ENCODE measurements at places on chromosomes 1 and 21. TPM values are rescaled to one million over a fixed set of nuclear protein-coding genes. Genes with fewer than 3 reads are reported as not detected.

DNA sequence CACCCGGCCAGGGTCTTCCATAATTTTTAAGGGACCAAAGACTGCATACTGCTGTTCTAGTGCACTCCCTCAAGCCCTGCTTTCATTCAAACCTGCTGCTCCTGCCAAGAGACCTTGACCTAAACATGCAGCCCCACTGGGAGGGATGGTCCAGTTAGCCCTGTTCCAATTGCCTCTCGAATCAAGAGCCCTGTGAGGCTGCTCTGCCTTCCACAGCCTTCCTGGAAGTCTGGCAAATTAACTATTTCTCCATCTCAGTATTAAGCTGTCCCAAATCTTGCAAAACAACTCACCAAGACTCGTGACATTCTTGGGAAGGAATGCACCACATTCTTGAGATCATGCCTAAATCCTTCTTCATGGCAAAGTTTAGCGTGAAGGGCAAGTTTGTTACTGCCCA is 231.3 kb downstream of the C1orf94 start:
- H3K4me3 ChIP-seq = no peak overlapping the region
- H3K27ac ChIP-seq = no peak overlapping the region
- H3K36me3 ChIP-seq = no peaks in the 10 kb centered on the region
- no peak for DNase-seq

GRCh38 chr1:94633051-94633450 is 91.5 kb upstream of the F3 start:
- H3K4me3 ChIP-seq = no peak overlapping the region
- H3K4me1 ChIP-seq = no peaks in the 10 kb centered on the region
- no peak overlapping the region for H3K27ac ChIP-seq
- no peaks in the 10 kb centered on the region for H3K36me3 ChIP-seq

NOTCH2 gene
- total RNA-seq = 38.0 TPM

RPTN gene
- total RNA-seq = not detected

CTXND2 gene
- total RNA-seq = not detected

- H3K36me3 ChIP-seq = no peaks in the 10 kb centered on the region
- H3K27ac ChIP-seq = no peak overlapping the region
- peaks cover 19% of the 10 kb centered on the region for H3K4me1 ChIP-seq
- no peak overlapping the region for H3K4me3 ChIP-seq
- H3K27me3 ChIP-seq = no peaks in the 10 kb centered on the region
These were observed 105.0 kb downstream of the BRINP2 start for GRCh38 chr1:177275736-177276135.

KRTAP7-1 gene
- not detected for total RNA-seq

- H3K4me1 ChIP-seq = no peaks in the 10 kb centered on the region
- H3K4me3 ChIP-seq = no peak overlapping the region
- no peak overlapping the region for H3K27ac ChIP-seq
- H3K27me3 ChIP-seq = no peaks in the 10 kb centered on the region
- DNase-seq = no peak
- no peaks in the 10 kb centered on the region for H3K36me3 ChIP-seq
These were observed 211.9 kb upstream of the SPAG17 start for GRCh38 chr1:118396829-118397495.

HTR6 gene
- total RNA-seq = not detected

FAM177B gene
- total RNA-seq = not detected

TAF13 gene
- total RNA-seq = 37.1 TPM

- H3K4me1 ChIP-seq = no peaks in the 10 kb centered on the region
- peaks cover 58% of the 10 kb centered on the region for H3K36me3 ChIP-seq
- H3K27ac ChIP-seq = no peak overlapping the region
These were observed 31.1 kb upstream of the MTF1 start for GRCh38 chr1:37890378-37891014.

TDRD5 gene
- total RNA-seq = not detected

DNA sequence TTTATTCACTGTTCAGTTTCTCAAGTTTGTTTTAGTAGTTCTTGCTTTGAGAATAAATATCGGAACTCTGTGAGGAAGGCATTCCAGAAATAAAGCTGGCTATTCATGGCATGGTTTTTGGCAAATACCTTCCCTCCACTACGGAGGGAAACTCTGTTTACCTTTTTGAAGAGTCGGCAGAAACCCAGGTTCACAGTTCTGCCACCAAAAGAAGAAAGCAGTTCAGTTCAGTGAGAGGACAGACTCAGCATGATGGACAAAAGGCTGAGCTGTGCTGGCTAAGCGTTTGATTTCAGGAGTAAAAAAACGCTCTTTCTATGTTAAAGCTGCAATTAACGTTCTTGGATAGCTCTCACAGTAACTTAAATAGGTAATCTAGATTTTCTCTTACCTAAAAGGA is 42.4 kb downstream of the CNN3 start:
- no peak overlapping the region for H3K4me3 ChIP-seq
- DNase-seq = no peak
- H3K4me1 ChIP-seq = peaks cover 8% of the 10 kb centered on the region
- no peaks in the 10 kb centered on the region for H3K36me3 ChIP-seq
- H3K27ac ChIP-seq = peak overlapping the region; percentile 13

GRCh38 chr1:97797403-97798183 is 123.2 kb downstream of the DPYD start:
- no peak overlapping the region for H3K4me3 ChIP-seq
- no peaks in the 10 kb centered on the region for H3K36me3 ChIP-seq
- H3K27me3 ChIP-seq = no peaks in the 10 kb centered on the region

INTS7 gene
- 9.5 TPM for total RNA-seq

GRCh38 chr1:161749509-161750407 is at the start of gene DUSP12:
Gene DUSP12, plus strand, starts transcription at chr1:161749786. Its CDS starts 16 bp downstream, at chr1:161749802.
- peak within 1 kb of the TSS; percentile 49 for H3K27ac ChIP-seq
- peak; percentile 96 for DNase-seq
- H3K27me3 ChIP-seq = no peaks in the 10 kb centered on the region
- H3K4me3 ChIP-seq = peak within 1 kb of the TSS; percentile 94

GRCh38 chr1:78718566-78718965 is 68.9 kb downstream of the IFI44 start:
- H3K4me3 ChIP-seq = no peak overlapping the region
- H3K36me3 ChIP-seq = no peaks in the 10 kb centered on the region
- no peaks in the 10 kb centered on the region for H3K27me3 ChIP-seq

DNA sequence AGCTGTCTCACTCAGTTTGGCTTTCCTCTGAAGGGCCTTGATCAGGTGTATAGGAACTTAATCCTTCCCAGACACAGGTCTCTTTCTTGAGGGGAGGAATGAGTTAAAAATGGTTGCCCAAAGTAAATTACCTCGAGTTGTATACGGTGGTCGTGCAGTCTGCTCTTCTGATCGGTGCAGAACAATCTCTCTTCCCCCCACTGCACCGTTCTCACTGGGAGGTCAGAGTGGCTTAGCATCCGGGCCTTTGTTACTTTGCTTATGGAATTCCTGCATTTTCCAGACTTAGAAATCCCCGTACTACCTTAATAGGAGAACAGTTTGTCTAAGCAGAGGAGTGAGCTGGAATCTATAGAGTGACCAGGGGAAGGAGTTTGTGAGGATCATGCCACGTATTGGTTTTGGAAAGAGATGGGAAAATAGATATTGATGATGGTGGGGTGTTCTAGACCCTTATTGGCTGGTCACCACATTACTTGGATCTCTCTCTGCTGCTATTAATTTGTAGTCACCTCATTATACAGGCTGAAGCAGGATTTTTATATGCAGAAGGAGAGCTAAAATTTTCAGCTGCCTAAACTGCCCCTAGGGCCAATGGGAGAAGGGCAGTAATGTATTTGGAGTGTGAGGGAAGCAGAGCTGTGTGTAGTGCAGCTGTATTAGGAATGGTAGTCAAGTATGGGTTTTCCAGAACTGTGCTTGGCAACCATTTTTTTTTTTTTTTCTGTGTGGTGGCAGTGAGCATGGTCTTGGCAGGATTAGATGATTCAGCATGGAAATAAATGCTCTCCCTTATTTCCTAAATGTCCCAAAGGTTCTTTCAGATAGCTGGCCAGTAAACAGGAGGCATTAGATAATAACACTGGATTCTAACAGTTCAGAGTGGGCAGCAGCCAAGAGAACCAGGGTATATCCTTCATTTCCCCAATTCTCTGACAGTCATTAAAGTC is 81.5 kb downstream of the NDUFS5 start:
- peaks cover 57% of the 10 kb centered on the region for H3K4me1 ChIP-seq
- H3K27ac ChIP-seq = peak overlapping the region; percentile 90
- H3K27me3 ChIP-seq = no peaks in the 10 kb centered on the region
- DNase-seq = no peak
- H3K36me3 ChIP-seq = no peaks in the 10 kb centered on the region

SPRR1B gene
- total RNA-seq = not detected

- H3K4me1 ChIP-seq = no peaks in the 10 kb centered on the region
- H3K27me3 ChIP-seq = no peaks in the 10 kb centered on the region
- no peak for DNase-seq
- no peak overlapping the region for H3K27ac ChIP-seq
- H3K4me3 ChIP-seq = no peak overlapping the region
- no peaks in the 10 kb centered on the region for H3K36me3 ChIP-seq
These were observed 19.2 kb upstream of the EDEM3 start for GRCh38 chr1:184773762-184774320.

DNA sequence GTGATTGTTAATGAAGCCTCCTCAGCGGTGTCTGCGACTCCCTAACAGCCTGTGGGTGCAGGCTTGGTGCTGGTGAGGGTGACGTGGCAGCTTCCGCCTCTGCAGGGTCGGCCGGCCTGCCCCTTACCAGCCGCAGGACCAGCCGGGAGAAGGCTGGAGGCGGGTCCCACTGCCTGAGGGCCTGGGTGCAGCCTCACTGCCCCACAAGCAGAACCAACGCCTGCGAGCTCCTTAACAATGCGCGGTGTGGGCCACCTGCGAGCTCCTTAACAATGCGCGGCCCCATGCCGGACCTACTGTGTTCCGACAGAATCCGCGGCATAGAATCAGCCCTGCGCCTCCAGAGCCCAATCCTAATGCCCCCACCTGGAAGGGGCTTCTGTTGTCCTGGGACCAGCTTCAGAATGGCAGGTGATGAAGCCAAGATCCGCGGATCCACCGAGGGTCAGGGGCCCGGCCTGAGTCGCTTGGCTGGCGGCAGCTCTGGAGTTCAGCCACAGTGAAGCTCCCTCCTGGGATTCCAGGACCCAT is 54.4 kb upstream of the AJAP1 start:
- H3K36me3 ChIP-seq = no peaks in the 10 kb centered on the region
- peaks cover 34% of the 10 kb centered on the region for H3K27me3 ChIP-seq
- H3K27ac ChIP-seq = no peak overlapping the region
- no peak overlapping the region for H3K4me3 ChIP-seq
- H3K4me1 ChIP-seq = no peaks in the 10 kb centered on the region

All from heart left ventricle (tissue), 16 donors.